ENCODE measurements at places on chromosomes 16 and 17.

DNA sequence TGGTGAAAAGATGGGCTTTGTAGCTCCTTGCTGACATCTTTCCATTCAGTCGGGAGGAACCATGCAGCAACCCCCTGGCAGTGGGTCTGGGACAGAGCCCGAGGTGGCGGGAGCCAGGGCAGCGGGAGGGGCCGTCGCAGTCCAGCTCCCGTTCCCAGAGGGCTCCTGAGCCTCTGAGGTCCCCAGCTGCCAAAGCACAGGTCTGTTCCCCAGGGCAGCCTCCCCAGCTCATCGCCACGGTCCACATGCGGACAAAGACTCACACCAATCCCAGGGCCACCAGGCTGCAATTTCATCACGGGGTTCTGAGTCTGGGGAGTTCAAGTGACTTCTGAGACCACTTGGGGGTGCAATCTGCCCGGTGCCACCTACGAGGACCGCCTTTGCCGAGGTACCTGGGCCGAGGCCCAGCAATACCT lies 196.0 kb downstream of the RBFOX3 start:
- no peak for DNase-seq

GRCh38 chr17:71392715-71393567 lies 727.9 kb upstream of the SOX9 start:
- peak; percentile 73 for DNase-seq

GRCh38 chr17:21275579-21276263 lies 8.8 kb upstream of the MAP2K3 start:
- peak; percentile 63 for DNase-seq

DNA sequence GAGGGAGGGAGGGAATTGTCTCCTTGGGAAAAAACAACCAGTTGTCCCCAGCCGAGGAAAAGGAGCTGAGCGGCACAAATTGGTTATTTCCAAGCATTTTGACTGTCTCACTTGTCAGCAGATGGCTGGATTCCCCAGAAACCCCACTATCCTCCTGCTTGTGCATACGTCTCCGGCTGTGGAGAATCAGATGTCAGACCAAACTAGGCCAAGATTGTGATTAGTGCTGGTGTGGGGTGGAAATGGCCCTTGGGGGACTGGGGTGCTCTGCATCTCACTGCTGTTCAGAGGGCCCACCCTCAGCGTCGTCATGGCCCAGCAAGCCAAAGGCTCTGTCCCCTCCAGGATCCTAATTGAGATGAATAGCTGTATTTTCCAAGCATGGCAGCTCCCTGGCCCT lies 131.7 kb upstream of the HSBP1 start:
- no peak for DNase-seq

GRCh38 chr17:50277357-50277754 lies 3.1 kb downstream of the TMEM92 start:
- DNase-seq = no peak

DNA sequence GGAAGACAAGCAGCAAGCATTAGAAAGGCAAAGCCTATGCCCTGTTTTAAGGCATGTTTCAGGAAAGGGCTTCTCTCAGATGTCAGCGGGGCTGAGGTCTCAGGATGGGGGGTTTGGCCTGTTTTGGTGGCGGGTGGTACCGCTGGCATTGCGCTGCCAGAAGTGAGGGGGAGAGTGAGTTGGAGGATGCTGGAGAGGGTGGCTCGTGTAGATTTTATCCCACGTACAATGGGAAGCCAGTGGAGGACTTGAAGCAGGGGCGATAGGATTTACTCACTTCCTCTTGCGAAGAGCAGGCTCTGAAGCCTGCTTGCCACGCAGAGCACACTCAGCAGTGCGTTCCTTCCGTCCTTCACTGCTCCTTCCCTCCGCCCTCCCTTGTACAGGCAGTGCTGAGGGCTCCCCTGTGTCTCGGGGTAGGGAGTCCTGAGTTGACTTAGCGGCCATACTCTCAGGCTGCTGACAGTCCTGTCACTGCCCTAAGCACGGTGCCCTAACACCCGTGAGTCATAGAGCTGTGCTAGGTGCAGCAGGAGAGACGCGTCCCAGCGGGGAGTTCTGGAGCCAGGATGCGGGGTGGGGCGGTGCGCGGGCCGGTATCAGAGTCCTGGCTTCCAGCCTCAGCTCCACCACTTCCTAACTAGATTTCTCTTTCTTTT lies 113.1 kb downstream of the SNX29 start:
- DNase-seq = peak; percentile 71

- DNase-seq = no peak
Observed at GRCh38 chr17:3529817-3530741, 27.5 kb downstream of the TRPV3 start.

DNA sequence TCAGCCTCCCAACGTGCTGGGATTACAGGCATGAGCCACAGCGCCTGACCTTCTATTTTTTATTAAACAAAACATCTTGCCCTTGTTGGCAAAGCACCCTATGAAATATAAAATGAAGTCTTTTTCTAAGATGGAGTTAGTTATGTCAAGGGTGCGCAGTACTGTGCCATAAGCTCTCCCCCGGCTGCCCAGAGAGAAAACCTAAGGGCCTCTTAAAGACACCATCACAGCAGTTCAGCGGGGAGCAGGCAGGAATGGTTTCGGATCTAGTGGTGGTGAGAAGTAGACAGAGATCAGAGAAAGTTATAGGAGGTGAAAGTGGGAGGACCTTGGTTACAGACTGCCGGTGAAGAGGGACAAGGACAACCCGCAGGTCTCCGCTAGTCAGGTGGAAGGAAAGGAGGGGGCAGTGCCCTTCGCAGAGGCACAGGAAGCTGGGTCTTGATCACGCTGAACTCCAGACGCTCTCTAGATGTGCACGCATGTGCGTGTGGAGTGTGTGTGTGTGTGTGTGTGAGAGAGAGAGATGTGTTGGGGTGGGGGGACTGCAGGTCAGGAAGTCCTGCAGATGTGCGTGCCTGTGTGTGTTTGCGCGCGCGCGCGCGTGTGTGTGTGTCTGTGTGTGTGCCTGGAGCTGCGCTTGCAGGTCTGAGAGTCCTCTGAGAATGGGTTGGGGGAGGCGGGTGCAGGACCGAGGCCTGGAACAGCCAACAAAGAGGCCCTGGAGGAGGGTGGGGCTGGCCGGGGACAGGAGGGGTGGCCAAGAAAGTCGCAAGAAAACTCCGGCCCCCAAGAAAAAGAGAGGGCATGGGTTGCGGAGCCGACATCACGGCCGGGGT lies 748 bp upstream of the CMTM3 start:
- DNase-seq = peak; percentile 51

DNA sequence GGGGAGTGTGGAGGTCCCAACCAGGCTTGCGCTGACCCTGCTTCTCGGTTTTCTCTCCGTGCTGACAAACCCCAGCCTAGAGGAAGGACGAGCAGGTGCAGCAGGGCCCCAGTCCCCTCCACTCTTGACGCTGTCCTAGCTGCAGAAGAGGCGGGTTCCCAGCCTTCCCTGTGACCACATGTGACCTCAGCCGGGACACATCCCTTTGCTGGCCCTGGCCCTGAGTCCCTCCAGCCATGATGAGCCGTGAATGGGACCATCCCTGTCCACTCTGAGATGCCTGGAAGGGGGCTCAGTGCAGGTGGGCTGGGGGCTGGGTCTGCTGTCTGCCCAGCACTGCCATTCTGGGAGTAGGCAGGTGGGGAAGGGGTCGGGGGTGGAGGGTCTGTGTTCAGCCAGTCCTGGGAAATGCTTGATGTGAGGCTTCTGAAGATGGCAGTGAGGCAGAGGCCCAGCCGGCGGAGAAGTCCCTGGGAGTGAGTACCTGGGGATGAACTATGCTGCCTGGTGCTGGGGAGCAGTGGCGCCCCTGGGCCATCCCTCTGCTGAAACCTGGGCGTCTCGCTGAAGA lies 1.9 kb upstream of the TUBB3 start:
- DNase-seq = no peak

DNA sequence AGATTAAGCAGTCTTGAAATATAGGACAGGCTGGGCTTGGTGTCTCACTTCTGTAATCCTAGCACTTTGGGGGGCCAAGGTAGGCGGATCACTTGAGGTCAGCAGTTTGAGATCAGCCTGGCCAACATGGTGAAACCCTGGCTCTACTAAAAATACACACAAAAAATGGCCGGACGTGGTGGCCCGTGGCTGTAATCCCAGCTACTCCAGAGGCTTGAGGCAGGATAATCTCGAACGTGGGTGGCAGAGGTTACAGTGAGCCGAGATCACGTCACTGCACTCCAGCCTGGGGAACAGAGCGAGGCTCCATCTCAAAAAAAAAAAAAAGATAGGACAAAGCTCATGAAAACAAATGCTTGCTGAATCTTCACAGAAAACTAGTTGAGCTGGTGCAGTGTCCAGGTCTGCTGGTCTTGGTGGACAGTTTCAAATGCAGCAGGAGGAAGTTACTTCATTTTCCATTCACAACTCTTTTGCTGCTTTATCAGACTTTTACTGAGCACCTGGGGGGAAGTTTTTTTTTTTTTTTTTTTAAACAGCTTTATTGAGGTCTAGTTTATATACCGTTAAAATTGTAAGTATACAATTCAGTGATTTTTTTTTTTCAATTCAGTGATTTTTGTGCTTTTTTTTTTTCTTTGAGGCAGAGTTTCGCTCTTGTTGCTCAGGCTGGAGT lies 45.2 kb downstream of the SNX29 start:
- DNase-seq = peak; percentile 47

DNA sequence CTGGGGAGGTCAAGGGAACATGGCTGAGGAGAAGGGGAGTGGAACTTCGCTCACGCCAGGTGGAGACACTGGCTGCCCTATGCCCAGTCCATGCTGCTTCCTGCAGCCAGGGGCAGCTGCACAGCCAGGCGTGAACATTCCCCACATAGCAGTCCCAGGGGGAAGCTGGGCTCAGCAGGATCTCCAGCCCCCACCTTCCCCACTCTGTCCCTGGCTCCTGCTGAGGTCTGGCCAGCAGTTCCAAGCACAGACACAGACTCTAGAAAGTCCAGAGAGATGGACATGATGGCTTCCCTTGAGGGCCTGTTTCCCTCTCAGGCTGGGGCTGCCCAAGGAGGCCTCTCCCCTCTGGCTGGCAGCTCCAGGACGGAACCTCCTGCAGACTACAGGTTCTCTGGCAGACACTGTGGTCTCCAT lies 9.3 kb downstream of the JUP start:
- peak; percentile 47 for DNase-seq

- no peak for DNase-seq
Observed at GRCh38 chr17:73782231-73782630, 138.0 kb upstream of the SDK2 start.

GRCh38 chr16:3292604-3293003 lies 9.3 kb downstream of the ZNF263 start:
- DNase-seq = no peak

- DNase-seq = no peak
Observed at GRCh38 chr16:30924913-30925631, 1.7 kb downstream of the FBXL19 start.

DNA sequence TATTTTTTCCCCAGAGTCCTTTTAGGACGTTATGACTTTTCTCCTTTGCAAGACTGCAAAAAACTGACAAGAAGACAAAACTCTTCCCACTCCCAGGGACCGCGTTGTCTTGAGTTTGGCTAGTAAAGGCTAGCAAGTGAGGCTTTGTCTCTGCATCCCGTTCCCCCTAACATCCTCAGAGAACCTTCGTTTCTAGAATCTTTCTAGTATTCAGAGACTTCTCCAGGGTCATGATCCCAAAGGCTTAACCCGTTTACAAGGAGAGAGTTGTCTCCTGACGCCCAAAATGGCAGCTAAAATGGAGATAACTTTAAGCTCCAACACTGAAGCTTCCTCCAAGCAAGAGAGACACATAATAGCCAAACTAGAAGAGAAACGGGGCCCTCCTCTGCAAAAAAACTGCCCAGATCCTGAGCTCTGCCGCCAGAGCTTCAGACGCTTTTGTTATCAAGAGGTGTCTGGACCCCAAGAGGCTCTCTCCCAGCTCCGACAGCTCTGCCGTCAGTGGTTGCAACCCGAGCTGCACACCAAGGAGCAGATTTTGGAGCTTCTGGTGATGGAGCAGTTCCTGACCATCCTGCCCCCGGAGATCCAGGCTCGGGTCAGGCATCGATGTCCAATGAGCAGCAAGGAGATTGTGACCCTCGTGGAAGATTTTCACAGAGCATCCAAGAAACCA lies 843 bp downstream of the ZNF174 start:
- DNase-seq = peak; percentile 14

- peak; percentile 68 for DNase-seq
Observed at GRCh38 chr17:40415390-40415789, 2.3 kb downstream of the TOP2A start.

GRCh38 chr17:34178092-34178491 lies 77.0 kb upstream of the CCL2 start:
- DNase-seq = no peak

DNA sequence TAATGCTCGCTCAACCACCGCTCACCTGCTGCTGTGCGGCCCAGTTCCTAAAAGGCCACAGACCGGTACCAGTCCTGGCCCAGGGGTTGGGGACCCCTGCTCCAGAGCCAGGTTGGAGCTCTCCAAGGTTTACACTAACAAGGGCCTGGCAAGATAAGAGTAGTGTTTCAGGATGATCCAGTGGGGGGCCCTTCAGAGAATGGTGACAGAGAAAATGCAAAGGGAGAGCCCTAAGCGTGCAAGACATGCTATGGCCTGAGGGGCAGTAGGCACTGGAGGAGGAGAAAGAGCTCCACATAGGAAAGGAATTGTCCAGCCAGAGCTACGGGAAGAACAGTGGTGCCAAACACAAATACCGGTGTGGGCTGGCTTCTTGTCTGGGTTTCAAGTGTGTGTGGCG lies 233.4 kb downstream of the STX8 start:
- no peak for DNase-seq

DNA sequence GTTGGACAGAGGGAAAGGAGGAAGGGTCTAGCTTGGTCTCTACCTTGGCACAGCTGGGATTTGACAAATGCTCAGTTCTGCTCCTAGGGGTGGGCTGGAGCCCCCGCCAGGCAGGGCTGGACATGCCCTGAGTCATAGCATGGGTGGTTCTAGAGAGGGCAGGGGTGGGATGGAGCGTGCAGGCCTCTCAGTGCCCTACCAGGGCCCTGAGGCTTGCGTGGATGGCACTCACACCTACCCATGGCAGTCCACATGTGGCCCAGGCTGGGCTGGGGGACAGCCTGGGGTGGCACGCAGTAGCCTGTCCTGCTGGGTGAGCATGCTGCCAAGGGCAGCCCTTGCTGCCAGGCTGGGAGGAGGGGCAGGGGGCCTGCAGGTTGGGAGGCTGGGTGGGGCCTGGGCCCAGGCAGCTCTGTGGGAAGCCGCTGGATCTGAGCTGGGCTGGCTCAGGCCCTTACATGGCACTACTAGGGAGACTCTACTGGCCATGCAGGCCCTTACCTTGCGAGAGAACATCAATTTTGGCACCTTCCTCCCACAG lies 11.2 kb downstream of the DOC2B start:
- no peak for DNase-seq

DNA sequence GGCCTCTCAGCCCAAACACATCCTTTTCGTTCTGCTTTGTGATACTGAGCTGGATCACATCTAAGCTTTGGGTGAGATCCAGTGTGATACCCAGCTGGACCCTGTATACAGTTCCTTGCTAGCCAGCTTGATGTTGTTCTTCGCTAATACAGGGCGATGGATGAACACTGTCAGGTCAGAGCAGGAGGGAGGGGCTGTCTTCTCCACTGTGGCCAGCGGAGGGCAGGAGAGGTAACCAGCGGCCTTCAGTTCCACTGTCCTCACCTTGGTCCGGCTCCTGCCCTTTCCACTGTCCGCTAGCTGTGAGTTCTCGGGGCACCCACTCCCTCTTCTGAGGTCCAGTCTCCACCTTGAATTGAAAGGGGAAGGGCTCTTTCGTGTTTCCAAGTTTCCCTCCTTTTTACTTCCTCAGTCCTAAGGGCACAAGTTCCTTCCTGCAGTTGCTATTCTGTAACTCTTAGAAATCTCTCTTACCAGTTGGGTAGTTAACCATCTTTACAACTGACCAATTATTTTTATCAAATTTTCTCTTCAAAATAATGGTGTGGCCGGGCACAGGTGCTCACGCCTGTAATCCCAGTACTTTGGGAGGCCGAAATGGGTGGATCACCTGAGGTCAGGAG lies 3.0 kb upstream of the ZNF213 start:
- DNase-seq = peak; percentile 41

- no peak for DNase-seq
Observed at GRCh38 chr17:73211745-73212144, 18.9 kb downstream of the COG1 start.

Data from fibroblast of mammary gland (primary cell).